ENCODE measurements at places on chromosomes 11 and 22. TPM values are rescaled to one million over a fixed set of nuclear protein-coding genes. Genes with fewer than 3 reads are reported as not detected.

Gene LRP4
- 20.3 TPM for polyA plus RNA-seq

Gene FGF19
- 0.85 TPM for polyA plus RNA-seq

Gene BEST1
- polyA plus RNA-seq, result 4.1 TPM

Gene SPINDOC
- 43.9 TPM for polyA plus RNA-seq

Gene JAML
- 2.1 TPM for polyA plus RNA-seq

Gene CTSW
- polyA plus RNA-seq, result 1.4 TPM

GRCh38 chr11:36155124-36155561, 134.1 kb downstream of the COMMD9 start:
- no peak for DNase-seq

GRCh38 chr22:36245805-36246356, 6.6 kb upstream of the APOL2 start:
- DNase-seq, result no peak

- DNase-seq, result no peak
Measured at GRCh38 chr22:41687901-41688364, 734 bp downstream of the SNU13 start.
